ENCODE measurements at places on chromosomes 1 and 21.

- DNase-seq: no peak
Measured at GRCh38 chr1:93964777-93965200, 55.6 kb upstream of the GCLM start.

DNA sequence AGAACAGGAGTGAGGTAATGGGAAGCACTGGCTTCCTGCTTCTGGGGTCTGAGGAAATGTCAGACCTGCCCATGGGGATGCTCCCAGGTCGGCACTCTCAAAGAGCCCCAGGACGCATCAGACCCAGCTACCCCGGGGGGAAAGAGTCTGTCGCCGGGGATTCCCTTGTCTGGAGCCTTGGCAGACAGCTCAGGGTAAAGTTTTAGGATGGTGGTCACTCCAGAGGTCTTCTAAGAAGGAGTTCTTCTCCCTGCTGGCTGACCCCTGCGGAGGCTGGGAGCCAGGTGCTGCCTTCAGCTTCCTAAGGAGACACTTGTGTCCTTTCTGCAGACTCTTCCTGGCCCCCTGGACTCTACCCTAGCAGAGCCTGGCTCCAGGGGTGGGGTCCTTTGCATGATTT, 61.9 kb upstream of the PSEN2 start:
- DNase-seq: no peak

- DNase-seq: no peak
Measured at GRCh38 chr1:216064643-216065042, 358.6 kb downstream of the USH2A start.

DNA sequence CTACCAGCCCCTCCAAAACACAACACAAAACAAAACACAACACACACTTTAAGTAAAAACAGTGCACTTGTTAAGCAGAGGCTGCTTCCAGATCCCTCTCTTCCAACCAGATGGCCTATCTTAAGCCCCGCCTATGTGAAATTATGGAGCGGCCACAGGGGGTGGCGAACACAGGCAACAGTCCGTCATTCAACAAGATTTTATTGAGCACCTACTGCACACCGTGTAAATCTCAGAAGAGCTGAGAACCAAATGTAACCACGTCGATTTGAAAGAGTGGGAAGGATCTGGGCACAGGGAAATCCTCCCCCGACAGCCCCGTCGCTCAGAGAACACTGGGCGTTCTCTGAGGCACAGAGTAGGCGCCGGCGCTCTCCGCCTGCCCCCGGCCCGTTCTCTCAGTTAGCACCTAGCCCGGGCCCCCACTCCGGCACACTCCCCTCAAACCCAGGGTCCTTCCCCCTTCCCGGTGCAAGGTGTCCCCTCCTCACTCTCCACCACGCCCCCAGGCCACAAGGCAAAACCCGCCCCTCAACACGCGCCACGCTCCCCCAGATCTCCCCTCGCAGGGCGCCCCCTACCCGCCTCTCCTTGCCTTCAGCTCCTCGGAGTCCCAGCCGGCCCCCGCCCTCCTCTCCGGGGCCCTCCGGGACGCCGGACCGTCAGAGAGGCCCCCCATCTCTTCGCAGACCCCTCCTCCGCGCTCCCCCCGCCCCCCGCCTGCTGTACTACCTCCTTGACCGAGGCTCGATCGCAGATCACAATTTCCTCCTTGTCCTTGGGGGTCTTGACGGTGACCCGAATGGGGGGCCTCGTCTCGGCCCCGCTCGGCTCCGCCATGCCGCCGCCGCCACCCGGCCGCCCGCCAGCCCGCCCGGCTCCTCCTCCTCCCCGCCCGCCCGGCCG, 483 bp downstream of the UBQLN4 start:
- DNase-seq: peak; percentile 86

DNA sequence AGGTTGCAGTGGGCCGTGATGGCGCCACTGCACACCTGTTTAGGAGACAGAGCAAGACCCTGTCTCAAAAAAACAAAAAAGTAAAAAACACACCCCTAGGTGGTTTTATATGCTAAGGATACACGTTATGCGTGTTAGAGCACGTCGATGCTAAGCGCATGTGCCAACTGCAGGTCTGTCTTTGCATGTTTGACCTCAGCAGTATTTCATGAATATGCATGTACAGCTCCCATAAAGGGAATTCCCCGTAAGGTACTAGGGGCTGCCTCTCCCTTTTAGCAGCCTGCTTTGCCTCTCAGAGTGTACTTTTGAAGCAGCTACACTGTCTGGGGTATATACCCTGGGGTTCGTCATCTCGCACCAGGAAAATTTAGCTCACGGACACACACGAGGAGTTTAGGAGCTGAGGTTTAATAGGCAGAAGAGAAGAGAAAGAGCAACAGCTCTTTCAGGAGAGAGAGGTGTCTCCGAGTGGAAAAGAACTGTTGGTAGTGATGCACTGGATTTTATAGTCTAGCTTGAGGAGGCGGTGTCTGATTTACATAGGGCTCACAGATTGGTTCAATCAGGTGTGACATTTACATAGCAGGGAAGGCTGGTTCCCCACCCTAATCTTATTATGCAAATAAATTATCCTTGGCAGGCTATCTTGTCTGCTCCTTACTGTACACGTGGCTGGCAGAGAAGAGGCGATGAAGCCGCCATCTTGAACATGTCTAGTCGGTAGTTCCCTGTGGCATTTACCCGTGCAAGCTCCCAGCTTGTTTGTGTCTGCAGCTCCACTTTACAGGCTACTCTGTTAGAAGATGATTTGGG, 4.2 kb upstream of the OTUD3 start:
- no peak for DNase-seq

- DNase-seq: no peak
Measured at GRCh38 chr1:230581446-230582079, 60.7 kb upstream of the COG2 start.

- no peak for DNase-seq
Measured at GRCh38 chr1:158717344-158717743, 3.2 kb downstream of the OR6K3 start.

DNA sequence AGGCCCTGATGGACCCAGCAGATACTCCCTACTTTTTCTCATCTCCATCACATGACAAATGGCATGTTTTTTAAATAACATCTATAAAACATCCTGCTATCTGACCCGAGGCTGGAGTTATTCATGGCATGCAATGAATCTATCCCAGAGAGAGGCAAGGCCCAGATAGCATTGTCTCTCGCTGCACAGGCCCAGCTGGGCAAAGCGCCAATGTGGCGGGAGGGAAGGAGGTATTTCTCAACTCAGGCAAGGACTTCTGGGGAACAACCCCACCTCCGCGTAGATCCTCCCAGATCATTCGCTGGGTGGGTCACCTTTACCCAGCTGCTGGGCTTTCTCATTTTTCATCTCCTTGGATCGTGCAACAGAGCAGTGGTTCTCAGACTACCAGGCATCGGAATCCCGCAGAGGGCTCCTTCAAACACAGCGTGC, 59.8 kb downstream of the ERG start:
- DNase-seq: no peak

DNA sequence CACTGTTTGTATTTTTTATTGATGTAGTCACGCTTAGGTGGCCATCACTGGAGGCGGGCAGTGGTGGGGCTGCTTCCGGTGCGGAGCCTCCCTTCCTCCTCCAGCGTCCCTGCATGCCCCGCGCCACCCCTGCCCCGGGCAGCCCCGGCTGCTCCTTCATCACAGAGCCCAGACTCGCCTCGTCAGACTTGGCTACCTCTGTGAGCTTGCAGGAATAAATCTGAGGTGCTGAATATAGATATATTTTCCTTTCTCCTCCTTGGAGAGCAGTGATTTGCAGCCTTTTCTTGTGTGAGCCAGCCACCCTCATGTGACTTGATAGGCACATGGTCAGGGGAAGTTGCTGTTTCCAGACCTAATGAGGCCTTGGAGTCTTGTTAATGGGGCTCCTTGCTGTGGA, 412.7 kb upstream of the VAMP3 start:
- no peak for DNase-seq

DNA sequence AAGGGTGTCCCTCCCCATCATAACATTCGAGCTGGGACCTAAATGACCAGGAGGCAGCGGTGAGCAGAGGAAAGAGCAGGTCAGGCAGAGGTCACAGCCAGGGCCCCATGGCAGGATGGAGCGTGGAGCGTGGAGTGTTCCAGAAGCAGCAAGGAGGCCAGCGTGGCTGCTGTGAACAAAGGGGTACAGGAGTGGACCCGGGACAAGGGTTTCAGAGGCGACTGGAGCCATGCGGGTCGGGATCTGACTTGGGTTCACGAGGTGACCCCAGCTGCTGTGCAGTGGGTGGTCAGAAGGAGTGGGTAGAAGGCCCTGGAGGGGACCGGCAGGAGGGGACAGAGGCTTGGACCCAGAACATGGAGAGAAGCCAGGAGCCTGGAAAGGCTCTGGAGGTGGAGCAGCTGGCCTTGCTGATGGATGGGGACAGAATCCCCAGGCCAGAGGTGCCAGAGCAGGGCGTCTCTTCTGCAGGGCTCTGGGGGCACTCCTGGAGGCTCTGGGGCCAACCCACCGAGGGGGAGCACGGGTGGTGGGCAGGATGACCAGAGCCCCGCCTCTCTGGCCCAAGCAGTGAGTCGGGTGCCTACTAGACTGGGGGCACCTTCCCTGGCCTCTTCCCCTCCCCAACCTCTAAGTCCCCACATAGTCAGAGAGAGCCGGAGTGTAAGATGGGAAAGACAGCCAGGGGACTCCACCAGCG, 2.3 kb downstream of the CHD5 start:
- no peak for DNase-seq

- no peak for DNase-seq
Measured at GRCh38 chr1:112074711-112075110, 85.2 kb upstream of the KCND3 start.

- no peak for DNase-seq
Measured at GRCh38 chr1:221716713-221717484, 25.0 kb downstream of the DUSP10 start.

DNA sequence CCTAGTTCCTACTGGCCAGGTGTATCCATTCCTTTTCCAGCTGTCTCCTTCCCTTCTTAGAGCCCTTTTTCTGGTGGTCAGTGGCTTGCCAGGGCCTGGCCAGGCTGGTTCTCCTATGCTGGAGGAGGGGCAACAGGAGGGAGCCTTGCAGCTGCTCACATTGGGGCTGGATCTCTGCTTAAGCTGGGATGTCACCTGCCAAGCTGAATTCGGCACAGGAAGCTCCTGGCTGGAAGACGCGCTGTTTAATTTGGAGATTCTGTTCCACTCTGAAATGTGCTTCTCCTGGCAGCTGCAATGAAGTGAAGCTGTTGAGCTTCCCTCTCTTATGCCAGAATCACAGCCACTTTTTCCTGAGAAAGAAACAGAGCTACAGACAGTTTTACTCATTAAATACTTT, 56.0 kb upstream of the POU3F1 start:
- no peak for DNase-seq

- DNase-seq: no peak
Measured at GRCh38 chr1:167312871-167313270, 92.2 kb downstream of the POU2F1 start.

DNA sequence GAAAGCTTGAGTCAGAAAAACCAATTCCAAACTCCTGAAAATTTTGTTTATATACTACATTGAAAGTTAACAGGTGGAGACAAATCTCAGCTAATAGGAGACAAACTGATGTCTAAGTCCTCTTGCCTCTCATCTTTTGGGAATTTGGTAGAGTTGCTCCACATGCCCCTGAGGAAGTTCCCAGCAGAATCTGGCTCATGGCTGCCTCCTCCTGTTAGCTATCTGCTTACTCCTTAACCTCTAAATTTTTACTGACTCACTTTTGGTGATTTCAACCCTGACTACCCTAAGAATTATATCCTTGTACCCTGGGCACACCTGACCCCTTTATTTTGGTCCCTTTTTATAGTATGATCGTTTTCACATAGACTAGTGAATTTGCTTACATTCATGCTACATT, 633.7 kb upstream of the USP24 start:
- no peak for DNase-seq

DNA sequence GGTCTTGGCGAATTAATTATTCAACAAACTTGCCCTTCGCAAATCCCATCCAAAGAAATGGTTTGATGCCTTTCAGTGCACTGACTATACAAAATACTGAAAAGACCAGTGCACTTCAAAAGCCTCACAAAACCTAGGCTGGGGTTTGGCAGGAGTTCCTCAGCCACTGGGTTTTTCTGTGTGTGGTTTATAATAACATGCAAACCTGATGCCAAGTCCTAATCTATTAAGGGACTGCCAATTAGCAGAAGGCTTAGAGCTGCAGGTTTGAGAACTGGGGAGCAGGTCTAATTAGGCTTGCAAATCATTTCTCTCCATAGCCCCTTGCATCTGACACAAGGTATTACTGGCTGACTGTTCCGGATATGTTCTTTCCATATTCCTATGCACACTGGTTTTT, 27.7 kb downstream of the PLPP3 start:
- DNase-seq: no peak

- DNase-seq: no peak
Measured at GRCh38 chr1:21620496-21620895, 48.7 kb downstream of the RAP1GAP start.

GRCh38 chr1:84785271-84786036, 95.2 kb upstream of the SSX2IP start:
- no peak for DNase-seq

GRCh38 chr1:187631381-187631675, 802.6 kb downstream of the PLA2G4A start:
- DNase-seq: no peak

DNA sequence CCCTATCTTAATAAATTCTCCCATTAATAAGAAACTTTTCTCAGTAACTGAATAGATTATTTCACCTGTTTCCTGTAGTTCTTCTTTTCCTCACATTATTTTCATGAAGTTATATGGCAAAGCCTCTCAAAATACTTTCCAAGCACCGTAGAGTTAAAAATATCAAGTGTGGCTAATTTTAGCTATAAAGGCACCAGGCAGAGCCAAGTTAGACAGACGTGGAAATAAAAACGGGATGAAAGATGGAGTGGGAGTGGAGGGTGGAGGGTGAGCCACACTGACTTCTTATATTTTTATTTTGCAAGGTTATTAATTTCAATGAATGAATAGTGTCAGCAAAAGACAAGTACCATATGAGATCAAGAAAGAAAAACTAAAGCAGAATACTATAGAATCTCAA, 71.7 kb downstream of the ENAH start:
- no peak for DNase-seq

DNA sequence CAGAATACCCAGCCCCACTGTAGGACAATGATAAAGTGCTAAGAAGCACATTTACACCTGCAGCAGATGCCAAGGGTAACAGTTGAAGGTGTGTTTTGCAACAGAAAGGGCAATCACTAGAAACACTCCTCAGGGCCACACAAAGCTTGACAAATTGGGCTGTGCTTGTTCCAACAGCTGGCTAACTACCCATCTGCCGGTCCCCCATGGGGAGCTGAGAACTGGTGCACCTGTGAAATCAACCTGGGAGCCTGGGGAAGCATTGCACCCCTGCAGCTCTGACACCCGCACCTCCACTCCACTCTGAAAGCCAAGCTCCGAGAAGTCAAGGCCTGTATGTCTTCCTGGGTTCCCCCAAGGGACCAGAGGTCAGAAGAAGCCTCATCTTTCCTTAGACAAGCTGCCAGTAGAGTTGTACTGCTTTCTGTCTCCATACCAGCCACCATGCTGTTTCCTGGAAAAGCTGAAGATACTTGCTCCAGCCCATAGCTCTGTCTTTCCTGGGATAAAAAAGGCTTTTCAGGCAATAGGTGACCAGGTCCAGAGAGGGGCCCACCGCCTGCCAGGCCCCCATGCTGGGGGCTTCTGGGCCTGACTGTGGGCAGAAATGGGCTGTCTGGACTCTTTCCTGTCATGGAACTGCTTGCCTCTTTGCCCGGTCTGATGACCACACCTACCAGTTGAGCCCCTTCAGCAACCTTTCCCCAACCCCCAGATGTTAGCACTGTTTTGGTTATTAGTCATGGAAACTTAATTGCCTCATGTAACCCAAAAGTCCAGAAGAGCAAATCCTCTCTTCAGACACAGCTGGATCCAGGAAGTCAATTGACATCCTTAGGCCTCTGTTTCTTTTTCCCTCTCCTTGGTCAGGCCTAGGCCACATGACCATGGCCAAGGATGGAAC, 93.6 kb downstream of the KIF14 start:
- DNase-seq: no peak

- DNase-seq: peak; percentile 39
Measured at GRCh38 chr1:6208723-6209660, 3.1 kb downstream of the RNF207 start.

Data from activated naive CD4-positive, alpha-beta T cell treated with anti-CD3 and anti-CD28 coated beads, Interleukin-2, amount 10 ng/mL, durations not matched to agents 7 days and 5 days (primary cell).